ENCODE measurements at places on chromosomes 12 and 14.

GRCh38 chr12:5655120-5655519 is 223.2 kb downstream of the NTF3 start:
- no peak for DNase-seq

GRCh38 chr12:91290354-91290753 is 107.7 kb upstream of the DCN start:
- no peak for DNase-seq

DNA sequence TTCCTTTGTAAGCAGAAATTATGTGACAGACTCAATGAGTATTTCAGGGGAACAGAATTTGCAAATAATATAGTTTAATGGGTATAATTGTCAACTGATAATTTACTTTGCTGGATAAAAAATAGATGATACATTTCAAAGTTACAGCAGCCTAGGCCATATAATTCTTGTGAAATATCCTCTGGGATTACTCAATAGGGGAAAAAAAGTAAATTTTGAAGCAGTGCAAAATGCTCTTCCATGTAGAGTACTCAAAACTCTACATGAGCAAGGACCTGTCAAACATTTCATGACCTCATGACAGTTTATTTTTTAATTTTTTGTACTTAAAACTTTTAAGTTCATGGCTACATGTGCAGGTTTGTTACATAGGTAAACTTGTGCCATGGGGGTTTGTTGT is 163.3 kb downstream of the DACT1 start:
- no peak for DNase-seq

- no peak for DNase-seq
Observed at GRCh38 chr14:55851301-55851700, 266.9 kb upstream of the PELI2 start.

DNA sequence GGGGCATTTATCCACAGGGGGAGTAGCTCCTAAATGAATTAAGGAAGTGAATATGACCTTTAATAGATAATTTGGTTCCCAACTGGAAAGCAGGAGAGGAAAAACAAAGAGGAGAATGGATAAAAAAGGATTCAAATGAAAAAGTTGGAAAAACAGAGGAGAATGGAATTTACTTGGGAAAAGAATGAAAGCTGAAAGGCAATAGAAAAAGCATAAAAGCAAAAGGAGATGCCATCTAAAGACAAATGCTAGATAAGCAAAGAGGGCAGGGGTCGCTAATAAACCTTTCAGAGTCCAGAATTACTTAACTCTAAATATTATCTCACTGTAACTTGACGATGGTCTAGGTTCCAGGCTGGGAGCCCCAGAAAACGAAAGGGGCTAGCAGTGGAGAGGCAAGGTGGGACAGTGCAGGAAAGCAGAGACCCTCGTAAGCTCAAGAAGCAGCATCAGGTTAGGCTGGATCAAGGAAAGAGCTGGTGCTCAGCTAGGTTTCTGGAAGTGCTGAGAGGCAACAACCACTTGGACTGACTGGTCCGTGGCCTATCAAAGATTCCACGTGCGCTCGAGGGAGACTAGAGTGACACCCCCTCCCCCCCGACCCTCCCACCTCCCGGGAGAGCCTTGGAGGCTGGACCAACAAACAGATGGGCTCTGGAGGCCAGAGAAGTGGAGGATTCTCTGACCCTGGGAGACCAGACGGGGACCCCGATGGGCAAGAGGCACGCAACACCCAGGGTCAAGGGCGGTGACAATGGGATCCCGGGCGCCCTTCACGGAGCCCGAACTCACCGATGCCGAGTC is 1.2 kb downstream of the SLC2A13 start:
- no peak for DNase-seq

DNA sequence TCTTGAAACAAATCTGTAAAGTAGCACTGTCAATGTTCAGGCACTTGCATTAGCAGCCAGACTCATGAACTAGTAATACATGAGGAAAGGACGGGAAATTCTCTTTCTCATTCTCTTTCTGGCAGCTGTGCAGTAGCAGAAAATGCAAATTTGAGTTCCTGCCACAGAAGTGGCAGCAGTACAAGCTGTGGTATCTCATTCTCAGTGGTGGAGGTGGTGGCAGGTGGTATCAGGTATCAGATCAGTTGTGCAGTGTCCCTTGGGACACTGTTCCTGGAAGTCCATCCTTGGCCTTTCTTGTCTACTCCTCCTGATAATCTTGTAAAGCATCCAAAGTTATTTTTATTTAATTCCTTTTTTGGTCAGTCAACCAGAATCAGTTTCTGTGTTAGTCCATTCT is 103.0 kb downstream of the C12orf42 start:
- DNase-seq: no peak

GRCh38 chr14:99387880-99388279 is 92.8 kb downstream of the SETD3 start:
- DNase-seq: no peak

- no peak for DNase-seq
Observed at GRCh38 chr12:16545836-16546235, 60.1 kb downstream of the LMO3 start.

DNA sequence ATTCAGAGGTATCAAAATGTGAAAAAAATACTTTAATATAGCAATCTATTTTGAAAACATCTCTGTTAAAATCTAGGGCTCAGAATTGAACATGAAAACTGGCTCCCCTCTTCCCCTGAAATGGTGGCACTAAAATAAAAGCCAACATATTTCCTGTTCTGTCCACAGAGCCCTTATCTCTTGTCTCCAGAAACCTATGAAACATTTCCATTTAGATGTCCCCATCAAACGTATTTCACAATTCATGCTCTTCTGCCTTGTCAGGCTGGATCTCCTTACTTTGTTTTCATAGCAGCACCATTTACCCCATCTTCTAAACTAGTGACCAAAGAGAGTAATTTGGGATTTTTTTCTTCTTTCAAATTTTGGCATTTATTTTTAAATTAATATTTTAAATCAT is 42.4 kb downstream of the PDE3A start:
- DNase-seq: no peak

DNA sequence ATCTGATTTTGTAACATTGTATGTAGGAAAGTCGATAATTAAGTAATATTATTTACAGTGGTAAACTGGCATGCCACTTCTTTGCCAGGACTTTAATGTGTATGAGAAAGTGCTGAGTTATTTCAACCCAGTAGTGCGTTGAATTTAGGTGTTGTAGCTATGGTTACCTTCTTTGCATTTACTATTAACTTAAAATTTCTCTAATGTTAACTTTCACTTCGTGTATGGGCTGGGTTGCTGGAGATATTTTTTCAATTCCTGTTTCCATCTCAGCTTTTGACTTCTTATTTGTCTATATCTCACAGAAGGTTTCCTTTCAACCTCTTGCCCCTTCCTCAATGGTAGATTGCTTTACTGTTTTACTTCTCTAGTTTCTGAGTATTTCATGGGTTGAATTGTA is 1345.6 kb downstream of the FSCB start:
- no peak for DNase-seq

Data from stimulated activated CD8-positive, alpha-beta memory T cell treated with anti-CD3 and anti-CD28 coated beads, Interleukin-4, amount 100 ng/mL, for 1 hour (primary cell).